ENCODE measurements at places on chromosomes 3 and 15.

DNA sequence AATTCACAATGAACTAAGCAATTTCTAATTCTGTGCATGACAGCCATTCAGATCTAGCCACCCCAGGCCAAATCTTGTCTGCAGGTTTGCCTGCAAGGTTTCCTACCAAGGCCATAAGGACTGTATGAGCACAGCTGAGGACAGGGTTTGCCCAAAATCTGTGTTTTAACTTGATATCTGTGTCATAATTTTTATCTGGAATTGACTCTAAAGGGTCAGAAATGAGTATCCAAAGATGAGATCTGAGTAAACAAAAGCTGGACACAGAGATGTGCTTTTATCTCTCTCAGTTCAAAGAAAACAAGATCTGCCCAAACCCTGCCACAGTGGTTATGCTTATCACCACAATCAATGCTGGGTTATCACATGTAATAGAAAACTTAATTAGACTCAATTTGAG, 154.6 kb upstream of the COL8A1 start:
- no peak for DNase-seq

DNA sequence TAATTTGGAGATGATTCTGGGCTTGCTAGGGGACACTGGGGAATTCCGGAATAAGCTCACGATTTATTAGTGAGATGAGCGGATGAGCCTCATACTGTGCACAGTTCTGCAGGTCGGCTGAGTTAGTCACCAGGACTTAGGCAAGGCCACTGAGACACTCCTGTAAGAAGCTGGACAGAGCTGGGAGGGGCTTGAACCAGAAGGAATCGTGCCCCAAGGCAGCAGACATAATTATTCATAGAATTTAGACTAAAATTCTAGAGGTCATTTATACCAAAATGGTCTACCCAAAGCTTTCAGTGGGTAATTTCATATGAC, 121.4 kb downstream of the VGLL4 start:
- no peak for DNase-seq

DNA sequence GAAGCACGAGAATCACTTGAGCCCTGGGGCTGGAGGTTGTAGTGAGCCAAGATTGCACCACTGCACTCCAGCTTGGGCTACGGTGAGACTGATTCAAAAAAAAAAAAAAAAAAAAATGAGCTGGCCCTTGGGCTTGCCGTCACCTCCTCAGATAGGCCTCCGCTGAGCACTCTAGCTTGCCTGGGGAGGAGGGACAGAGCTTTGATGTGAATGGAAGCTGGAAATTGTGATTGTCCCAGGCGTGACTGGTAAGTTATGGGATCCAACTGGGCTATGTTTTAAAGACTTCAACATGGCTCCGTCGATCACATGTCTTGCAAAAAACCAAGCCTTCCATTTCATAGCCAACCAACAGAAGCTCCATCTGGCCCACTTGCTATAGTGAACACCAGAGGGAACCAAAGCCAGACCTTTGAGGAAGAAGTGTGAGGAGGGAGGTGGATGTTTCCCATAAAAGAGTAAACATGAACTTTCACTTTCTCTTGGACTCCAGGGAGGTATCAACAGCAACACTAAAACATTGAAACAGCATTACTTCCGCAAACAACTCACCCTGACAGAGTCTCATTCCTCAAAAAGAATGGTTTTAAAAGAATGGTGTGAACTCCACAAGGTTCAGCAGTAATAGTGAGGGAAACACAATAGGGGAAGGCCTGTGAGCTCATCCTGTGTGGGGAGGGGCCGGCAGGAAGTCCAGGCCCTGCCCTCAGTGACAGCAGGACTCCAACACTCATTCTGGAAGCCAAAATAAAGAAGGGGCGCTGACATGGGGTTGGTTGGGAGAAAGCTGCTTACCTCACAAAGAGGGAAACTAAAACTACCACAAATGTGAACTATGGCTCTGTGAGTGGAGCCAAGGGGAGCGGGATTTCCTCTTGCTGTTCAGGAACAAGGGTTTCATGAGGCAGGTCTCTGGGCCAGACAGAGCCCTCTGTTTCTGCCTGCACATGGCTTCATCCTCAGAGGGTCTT, 59.2 kb upstream of the IL12A start:
- peak; percentile 18 for DNase-seq

DNA sequence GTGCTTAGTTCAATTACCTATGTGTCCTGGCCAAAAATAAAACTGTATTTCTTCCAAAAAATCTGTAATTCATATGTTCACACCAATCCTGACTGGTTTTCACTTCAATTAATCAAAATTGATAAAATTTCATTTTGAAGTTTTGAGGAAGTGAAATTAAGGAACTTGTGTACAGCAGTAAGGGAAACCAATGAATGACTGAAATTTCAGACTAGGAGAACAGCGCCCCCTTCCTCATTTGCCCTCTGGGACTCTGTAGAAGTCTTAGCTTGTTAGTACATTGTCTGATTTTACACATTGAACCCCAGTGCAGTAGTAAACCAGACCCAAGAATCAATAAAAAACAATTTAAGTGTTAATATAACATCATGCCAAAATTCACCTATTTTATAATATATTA, 495.3 kb upstream of the AGTR1 start:
- DNase-seq = no peak

DNA sequence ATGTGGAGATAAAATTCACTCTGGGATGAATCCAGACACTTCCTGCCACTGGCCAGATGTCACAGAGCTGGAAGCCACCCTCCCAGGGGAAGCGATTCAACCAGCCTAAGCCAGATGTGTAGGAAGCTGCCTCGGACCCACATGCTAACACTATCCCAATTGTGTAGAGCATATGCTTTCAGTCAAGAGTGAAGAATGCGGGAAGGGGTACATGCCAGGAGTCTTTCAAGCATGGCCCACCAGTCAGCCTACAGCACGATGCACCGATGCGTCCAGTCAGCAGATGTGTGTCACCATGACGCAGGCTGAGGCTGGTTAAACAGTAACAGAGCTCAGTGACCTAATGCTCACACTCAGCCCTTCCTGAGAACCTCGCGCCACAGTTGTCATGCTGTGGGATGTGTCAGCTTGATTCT, 38.8 kb upstream of the BNC1 start:
- DNase-seq = no peak

- no peak for DNase-seq
Measured at GRCh38 chr15:55587321-55588069, 650 bp downstream of the PYGO1 start.

DNA sequence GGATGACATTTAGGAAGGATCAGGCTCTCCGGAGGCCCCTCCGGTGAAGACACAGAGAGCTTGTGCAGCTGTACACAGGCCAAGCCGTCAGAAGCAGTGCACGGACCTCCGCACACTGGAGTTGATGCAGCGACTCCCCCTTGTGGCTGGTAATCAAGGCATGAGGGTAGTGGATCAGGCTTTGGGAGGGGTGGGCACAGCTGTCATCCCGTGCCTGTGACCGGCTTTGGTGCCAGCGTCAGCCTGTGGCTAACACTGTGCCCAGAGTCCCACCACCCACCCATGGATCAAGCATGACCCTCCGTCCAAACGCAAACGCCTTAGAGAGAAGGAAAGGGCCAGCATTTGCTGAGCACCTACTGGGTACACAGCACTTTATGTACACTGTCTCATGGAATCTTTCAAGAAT, 8.2 kb upstream of the GRIP2 start:
- peak; percentile 17 for DNase-seq

GRCh38 chr15:28047277-28047676, 51.8 kb downstream of the OCA2 start:
- no peak for DNase-seq

- no peak for DNase-seq
Measured at GRCh38 chr15:46714950-46715349, 1002.4 kb upstream of the SEMA6D start.

DNA sequence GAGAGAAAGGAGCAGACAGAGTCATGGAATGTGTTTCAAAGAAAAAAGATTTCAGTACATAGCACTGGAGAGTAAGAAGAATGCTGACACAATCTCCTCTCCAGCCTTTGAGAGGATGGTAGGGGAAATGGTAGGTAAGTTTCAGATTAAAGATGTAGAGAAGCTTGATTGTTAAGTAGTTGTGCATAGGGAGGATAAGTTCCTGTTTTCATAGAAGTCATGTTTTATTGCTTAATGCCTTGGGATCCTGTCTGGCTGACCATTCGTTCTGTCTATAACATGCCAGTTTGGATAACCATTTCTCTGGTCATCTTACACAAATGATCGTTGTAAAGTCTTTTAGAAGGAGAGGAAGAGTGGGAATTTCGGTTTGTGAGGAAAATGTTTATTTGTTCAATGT, 95.7 kb upstream of the IGSF10 start:
- no peak for DNase-seq

- no peak for DNase-seq
Measured at GRCh38 chr3:32522682-32523081, 20.0 kb upstream of the CMTM6 start.

- no peak for DNase-seq
Measured at GRCh38 chr15:81072551-81072950, 61.5 kb upstream of the CFAP161 start.

Data from GM18507 (cell line).